H54 (cell line): ENCODE measurements at places on chromosomes 5 and 9.

GRCh38 chr9:95202076-95202681 is 115.3 kb downstream of the FANCC start:
- no peak for DNase-seq

DNA sequence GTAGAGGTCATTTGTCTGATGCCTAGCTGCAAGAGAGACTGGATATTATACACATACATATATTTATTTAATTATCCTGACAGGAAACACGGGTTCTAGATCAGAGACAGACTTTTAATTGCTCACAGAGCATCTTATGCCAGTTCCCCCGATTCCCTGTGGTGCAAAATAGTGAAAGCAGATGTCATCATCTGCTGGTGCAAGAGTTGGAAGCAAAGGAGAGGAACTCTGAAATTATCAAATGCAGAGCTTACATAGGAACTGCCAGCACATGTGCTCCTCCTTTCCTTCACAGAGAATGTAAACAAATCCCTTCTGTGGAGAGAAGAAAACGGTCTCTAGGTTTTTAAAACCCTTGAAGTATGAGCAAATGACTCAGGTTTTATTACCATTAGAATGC is 69.3 kb downstream of the DTWD2 start:
- DNase-seq, result no peak

GRCh38 chr9:121272401-121272948 is 4.5 kb downstream of the GSN start:
- no peak for DNase-seq

DNA sequence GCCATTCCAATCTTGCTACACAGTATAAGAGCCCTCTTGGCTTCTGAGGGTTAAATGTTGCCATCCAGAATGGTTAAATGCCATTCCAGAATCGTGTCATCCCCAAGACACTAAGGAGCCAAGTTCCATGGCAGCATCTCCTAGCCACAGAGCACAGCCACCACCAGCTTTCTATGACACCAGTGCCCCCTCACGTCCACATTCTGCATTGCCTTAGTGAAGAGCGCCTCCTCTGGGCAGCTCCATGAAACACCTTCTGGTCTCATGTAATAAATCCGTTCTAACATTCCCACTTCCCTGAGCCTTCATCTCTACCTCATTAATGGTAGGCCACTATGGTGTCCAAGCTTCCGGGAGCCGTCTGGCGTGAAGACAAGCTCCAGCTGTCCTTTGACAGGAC is 12.4 kb downstream of the CBY3 start:
- DNase-seq, result peak; percentile 44

GRCh38 chr9:100131216-100131615 is 32.2 kb downstream of the INVS start:
- no peak for DNase-seq
